NCI-H1417 (cell line): ENCODE measurements at places on chromosomes 5 and 9.

- DNase-seq: no peak
Observed at GRCh38 chr5:61318376-61318775, 13.7 kb upstream of the ZSWIM6 start.

GRCh38 chr9:128160603-128160987 lies 530 bp downstream of the BBLN start:
- DNase-seq: no peak

- no peak for DNase-seq
Observed at GRCh38 chr5:133705331-133705730, 93.0 kb upstream of the FSTL4 start.

DNA sequence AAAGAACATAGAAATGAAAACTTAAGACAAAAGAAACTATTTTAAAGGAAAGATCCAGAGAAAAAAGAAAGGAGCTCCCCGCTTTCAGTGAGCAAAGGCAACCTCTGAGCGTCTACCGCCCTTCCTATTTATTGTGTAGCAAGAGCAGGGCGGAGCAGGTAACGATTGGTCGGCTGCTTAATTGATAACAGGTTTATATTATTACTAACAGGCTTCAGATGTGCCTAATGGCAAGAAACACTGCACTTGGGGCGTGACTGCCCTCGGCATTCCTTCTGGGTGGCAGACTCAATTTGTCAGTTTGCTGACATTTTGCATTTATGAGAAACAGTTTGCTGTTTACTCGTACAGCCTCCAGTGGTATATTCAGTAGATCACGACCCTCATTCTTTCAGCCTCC lies 482.7 kb upstream of the C9orf72 start:
- DNase-seq: no peak
